ENCODE measurements at places on chromosomes 13 and 19.

DNA sequence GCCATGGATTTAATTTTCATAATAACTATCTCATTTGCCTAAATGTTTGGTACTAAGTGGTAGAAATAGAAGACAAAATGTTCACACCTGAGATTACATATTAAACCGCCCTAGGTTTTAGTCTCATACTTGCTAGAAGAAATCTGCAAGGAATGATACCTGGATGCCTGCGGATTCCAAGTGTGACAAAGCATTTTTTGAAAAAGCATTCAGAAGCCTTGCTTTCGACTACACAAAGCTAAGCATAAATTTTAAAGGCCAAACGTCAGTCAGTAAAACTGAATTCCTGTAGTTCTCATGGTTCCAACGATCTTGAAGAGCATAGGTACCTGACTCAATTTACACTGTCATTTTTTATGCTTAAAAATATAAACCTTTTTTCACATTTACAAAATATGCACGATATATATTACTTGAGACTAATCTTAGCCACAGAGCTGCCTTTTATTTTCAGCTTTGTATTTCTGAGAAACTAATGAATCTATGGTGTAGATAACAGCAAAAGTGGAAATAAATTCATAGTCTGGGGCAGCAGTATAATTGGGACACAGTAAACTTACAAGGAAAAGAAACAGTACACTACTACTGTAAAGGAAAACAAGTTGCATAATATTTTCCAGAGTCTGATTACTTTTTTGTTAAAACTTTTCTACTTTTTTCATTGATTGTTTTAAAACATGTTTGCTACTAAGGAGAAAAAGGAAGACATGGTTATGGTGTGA lies 1.2 kb upstream of the LRRC63 start:
- no peak for DNase-seq

DNA sequence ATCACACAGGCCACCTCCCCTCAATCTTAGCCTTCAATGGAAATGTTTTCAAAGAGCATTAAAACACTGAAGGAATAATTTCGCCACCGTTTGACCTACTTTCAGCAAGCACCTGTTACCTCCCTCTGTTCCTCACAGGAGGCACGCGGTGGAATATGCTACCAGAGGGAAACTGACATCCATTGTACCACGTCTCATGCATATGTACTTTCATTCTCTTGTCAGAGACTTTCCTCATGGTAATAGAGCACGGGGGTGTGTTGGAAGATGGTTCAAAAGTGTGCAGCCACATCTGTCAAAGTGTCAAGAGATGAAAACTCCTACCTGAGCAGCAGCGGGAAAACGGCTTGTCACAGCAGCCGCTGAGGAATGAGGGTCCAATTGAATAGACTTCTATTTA lies 143.4 kb downstream of the NALCN start:
- no peak for DNase-seq

GRCh38 chr13:73778242-73778864 lies 355.9 kb downstream of the KLF12 start:
- no peak for DNase-seq

- no peak for DNase-seq
Measured at GRCh38 chr19:19201697-19202630, 1.2 kb downstream of the NR2C2AP start.

DNA sequence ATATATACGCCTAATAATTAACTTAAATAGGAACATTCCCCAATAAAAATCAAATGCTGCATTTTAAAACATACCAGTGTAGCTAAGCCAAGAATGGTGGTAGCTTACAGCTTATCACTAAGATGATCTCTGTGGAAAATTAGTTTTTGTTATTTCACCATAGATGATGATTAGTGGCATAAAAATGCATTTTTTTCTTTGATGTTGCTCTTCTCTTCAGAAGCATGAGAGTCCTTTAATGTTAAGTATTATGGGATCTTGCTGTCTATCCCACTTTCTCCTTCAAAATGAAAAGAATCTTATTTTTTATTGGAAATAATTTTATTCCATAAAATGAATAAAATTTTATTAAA lies 731.0 kb downstream of the SLITRK1 start:
- no peak for DNase-seq

- no peak for DNase-seq
Measured at GRCh38 chr19:41615207-41615606, 11.7 kb downstream of the CEACAM4 start.

DNA sequence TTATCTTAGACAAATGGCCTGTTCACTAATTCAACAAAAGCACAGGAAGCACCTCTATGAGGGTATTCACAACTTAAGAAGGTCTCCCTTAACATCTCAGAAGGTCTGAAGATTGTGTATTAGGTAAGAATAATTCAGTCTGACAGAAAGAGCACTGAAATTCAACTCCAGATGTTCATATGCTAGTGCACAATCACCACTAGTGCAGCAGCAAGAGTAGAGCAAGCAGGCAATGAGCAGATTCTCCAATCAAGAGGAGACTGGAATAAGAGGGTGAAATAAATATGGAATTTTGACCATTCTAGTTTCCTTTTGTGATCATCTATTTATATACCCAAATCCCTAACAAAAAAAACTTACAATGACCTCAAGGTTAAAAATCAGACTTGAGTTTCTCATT lies 52.0 kb downstream of the MPHOSPH8 start:
- no peak for DNase-seq

GRCh38 chr19:6837525-6837924 lies 49.9 kb upstream of the ADGRE1 start:
- no peak for DNase-seq

GRCh38 chr13:21040120-21040826 lies 21.1 kb downstream of the LATS2 start:
- DNase-seq, result no peak

GRCh38 chr13:30332456-30333143 lies 25.2 kb upstream of the KATNAL1 start:
- no peak for DNase-seq

DNA sequence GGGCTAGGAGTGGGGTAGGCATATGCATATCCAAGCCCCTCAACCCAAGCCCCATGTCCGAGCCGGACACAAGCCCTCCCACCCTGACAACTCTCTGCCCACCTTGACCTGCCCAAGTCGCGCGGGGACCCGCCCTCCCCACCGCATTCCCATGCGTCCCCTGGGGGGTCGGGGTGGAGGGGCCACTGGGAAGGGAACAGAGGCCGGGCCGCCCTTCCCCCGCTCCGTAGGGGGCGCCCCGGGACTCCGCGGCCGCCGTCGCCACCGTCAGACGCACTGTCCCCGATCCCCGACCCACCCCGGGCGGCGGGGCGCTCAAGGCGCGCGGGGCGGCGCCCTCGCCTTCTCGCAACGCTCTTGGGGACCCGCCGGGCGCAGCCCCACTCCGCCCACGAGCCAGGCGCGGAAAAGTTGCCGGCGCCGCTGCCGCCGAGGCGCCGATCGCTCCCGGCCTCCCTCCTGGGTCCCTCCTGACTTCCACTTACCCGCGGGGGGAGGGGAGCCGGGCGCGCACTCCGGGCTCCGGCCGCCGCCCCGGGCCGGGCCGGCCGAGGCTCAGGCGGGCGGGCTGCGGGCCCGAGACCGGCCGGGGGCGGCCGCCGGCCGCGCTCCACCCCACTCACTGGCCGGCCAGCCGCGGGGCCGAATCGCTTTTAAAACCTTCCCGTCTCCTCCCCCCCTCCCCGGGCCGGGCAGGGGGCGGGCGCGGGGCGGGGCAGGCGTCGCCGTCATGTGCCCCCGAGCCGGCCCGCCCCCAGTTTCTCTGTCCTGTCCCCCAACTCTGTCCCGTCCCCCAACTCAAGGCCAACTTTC lies 34.4 kb upstream of the NANOS3 start:
- DNase-seq, result peak; percentile 78

DNA sequence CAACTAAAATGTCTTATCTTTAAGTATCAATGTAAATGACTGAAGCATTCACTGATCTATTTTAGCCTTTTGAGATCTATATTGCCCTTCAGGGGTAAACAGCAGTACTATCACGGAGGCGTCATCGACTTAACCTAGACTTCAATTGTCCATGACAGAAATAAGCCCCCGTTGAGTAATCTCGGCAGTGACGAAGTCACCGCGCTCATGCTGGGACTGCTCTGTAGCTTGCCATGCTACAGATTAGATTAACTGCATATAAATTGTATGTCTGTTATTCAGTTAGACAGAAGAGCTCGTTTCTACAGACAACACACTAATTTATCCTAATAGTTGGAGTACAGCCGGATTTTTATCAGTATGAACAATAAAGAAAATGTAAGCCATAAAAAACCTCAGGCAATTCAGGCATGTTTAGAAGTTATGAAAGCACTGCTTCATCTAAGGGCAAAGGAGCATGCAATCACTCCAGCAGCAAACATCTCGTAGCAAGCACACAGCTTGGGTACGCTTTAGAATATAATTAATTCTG lies 56.6 kb downstream of the TUBGCP3 start:
- no peak for DNase-seq

GRCh38 chr13:60078226-60078625 lies 85.5 kb downstream of the DIAPH3 start:
- no peak for DNase-seq

DNA sequence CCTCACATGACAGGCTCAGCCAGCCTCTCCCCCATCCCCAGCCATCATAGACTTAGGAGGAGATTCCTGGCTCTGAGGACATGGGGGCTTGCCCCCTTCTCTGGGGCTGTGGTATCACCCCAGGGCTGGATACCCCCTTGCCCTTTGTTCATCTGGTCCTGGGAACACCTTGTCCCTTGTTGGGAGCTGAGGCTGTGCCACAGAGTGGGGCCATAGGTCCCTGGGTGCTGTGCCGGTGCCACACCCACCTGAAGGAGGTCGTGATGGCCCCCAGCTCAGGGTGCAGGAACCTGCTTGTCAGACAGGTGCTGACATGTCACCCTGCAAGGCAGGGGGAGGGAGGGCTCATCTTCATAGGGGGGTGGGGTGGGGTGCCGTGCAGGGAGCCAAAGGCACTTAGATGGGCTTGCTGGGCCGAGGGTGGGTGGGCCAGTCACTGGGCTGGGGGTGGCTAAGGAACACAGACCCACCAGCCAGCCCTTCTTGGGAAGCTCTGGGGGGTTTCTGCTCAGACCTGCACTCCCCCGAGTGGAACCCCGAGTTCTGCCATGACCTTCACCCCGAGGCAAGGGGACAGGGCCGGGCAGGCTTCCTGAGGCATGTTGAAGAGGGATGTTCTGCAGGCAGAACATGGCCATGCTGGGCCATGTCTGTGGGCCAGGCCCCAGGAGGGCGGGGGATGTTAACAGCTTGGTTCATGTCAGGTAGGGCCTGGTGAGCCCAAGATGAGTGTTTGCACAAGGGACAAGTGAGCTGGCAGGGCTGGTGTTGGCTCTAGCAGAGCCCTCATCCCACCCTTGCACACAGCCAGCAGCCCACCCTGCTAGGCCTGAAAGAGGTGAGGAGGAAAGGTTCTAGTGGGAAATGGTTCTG lies 28.0 kb downstream of the TSSK6 start:
- no peak for DNase-seq

DNA sequence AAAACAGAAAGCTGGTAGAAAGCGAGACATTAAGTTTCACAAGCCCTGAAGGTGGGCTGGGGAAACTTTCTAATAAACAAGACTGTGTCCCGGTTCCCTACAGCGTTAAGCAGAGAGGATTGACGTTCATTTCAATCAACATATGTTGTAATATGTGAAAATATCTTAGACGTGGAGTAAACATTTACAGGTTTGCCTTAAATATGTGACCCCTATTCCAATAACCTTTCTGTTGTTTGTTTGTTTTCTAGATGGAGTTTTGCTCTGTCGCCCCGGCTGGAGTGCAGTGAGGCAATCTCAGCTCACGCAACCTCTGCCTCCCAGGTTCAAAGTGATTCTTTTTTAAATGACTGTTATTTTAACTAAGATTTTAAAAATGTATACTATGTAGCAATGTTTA lies 526.2 kb downstream of the SUCLA2 start:
- DNase-seq, result no peak
